ENCODE measurements at places on chromosomes 11 and 22.
A peak's percentile ranks its signal among the peaks of the same experiment; 100 is the strongest.

DNA sequence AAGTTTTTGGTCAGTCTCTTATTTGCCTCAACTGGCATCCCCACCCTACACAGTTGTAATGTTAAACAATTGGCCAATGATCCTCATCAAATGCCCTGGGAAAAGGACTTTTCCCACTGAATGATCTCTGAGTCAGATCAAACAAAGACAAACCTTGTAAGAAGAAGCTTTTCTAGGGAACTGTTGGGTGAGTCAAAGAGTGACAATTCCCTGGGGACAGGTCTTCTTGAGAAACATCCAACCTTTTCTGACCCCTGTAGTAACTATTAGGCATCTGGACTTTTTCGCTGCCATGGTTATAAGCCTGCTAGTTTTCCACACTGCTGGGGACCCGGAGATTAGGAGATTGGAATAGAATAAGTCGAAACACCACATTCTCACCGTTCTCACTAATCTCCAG, 789.8 kb upstream of the API5 start:
- no peak for DNase-seq

DNA sequence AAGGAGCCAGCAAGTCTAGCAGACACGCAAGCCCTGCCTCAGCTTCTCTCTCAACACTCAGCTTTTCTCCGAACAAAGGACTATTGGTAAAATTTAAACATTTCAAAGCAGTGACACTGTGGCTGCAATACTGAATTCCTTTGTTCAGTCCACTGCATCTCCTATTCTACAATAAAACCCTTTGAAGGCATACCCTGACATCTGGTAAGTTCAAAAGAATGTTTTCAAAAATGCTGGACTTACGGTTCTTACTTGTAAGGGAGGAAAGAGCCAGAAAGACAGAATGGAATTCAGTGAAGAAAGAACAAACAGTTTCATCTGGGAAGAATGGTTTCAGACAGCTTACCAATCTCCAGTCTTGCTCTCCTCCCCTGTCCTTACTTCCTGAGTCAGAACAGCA, 12.7 kb upstream of the OR8K1 start:
- no peak for DNase-seq

DNA sequence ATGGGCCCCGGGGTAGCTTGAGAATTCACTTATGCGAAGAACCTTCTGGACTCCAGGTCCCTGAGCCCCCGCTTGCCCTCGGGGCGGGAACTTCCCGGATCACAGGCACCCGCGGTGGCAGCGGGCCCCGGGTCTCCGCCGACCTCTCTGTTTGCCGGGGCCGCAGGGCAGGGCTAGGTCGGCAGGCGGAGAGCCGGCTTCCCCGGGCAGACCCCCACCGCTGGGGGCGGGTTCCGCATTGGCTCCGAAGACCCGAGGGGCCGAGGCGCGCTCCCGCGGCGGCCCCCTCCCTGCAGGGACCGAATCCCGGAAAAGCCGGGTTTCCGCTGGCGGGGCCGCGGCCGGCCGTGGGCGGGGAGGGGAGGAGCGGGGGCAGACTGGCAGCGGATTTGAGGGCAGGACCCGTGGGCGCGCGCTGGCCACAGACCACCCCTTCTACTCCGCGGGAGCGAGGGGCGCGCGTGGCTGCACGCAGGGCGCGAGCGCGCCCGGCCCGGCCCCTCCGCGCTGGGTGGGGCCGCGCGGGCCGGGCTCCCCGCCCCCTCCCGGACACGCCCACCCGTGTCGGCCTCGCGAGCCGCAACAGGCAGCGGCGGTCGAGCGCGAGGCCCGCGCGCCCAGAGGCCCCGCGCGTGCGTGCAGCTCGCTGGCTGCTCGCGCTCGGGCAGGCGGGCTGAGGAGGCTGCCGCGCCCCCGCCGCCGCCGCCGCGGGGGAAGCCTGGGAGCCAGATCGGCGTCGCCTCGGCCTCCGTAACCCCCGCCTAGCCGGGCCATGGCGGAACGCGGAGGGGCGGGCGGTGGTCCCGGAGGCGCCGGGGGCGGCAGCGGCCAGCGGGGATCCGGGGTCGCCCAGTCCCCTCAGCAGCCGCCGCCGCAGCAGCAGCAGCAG, at the start of gene PACS1:
Gene PACS1, plus strand, starts transcription at position 558 of the 889 bp plus-strand sequence. Its CDS starts 215 bp downstream, at position 773.
- peak; percentile 23 for DNase-seq

DNA sequence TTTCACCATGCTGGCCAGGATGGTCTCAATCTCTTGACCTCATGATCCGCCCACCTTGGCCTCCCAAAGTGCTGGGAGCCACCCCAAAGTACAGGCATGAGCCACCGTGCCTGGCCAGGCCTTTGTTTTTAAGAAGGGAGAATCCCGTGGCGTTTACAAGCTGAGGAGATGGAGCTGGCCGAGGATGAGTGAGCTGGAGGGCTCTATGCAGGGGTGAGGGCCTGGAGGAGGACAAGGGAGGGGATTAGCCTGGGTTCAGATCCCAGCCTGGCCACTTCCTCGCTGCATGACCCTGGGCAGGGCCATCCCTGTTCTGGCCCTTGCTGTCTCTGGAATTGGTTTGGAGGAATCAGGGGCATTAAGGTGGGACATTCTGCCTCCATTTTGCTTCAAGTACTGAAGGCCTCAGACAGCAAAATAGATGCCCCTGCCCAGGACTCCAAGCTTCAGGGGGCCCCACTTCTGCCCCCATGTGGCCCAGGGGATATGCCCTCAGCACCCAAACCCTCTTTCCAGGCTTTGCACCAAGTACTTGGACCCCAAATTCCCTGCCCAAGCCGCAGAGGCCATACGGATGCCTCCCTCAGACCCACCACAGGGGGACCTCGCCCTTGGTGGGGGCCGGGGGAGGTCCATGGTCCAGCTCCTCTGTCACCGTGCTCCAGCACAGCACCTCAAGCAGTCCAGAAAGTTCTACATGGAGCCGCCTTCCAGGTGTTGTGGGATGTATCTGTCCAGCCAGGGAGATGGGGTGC, 12.1 kb upstream of the LRP5 start:
- no peak for DNase-seq
